ENCODE measurements at places on chromosomes 3 and 15.

DNA sequence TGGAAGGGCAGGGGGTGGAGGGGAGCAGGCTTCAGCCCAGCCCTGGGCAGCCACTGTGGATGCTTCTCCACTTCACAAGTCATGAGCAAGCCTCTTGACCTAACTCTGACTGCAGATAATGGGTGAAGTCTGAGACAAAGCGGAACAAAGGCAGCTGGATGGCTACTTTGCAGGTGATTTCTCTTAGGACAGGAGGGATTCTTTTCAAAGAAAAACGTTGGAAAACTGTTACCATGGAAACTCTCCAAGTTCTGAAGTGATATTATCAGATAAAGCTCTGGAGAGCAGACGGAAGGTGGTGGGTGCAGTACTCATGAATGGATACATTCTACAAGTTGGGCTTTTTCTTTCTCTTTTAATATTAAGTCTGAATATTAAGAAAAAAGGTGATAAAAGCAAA, 254.2 kb upstream of the SLCO3A1 start:
- no peak for DNase-seq

GRCh38 chr3:77412584-77412983, 372.7 kb downstream of the ROBO2 start:
- DNase-seq = peak; percentile 4

GRCh38 chr3:32097768-32098167, 8.7 kb upstream of the GPD1L start:
- no peak for DNase-seq

DNA sequence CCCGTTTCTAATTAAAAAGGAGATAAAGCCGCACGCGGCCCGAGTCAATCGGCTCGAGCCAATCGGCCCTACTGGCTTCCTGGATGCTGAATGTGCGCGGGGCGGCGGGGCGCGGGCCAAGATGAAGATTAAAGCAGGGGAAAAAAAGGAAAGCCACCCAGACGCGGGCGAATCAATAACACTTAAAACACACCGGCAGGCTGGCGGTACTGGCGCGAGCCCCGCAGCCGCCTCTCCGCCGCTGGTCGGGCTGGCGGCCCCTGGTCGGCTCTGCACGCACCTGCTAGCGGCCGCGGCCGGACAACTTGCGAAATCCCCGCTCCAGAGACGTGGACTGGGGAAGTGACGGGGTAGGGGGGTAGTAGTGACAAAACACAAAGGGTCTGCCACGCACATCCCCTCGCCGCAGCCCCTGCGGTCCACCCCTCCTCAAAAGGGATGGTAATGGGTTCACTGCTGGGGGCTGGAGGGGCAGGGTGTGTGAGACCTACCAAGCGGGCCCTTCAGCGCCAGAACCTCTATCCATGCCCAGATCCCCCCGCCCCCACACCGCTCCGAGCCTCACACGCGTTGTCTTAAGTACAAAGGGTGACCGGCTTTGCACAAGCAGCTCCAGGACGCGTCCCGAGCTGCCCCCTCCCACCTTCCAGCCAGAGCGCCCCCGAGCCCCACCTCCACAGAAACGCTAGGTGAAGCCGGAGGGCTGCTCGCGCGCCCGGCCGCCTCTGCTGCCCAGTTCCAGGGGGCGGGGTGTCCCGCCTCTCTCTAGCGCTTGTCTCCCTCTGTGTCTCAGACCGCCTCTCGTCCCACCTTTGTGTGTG, 1.4 kb downstream of the WNT7A start:
- peak; percentile 54 for DNase-seq

DNA sequence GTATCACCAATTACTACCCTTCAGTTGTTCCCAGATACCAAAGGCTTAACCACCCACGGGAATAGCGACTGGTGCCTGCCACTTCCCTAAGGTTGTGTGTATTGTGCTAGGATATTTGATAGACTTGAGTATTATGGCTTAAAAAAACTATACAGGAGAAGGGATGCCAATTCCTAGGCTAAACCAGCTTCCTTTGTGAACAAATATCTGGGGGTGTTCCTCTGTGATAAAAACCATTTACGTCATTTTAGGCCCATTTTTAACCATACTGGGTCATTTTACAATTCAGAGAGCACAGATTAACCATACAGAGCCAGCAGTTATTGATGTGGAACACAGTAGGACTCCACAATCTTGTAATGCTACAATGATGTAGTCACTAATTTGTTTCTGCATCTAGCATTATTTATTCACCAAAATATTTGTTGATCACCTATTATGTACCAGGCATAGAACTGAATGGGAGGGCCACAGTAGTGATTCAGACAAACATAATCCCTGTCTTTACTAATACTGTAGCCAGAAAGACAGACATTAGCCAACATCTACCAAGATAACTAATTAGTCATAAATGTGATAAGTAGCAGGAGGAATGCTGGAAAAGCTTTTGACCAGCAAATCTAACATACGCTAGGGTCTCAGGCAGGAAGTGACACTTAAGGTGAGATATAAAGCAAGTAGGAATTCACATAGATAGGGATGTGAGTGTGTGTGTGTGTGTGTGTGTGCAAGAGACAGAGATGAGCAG, 184.8 kb downstream of the MECOM start:
- no peak for DNase-seq

DNA sequence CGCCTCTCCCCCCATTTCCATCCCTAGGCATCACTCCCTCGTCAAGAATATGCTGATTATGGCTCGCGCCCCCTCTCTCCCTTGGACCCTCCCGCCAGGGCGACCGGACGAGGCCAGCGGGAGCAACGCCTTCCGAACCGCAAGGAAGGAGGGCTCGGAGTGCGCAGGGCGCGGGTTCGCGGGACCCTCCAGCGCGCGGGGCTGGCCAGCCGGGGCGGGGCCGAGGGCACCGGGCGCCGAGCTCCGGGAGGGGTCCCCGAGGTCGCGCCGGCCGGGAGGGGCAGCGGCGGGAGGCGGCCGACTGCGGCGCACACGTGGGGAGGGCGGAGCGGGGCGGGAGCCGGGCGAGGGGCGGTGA, 483 bp downstream of the EHD4 start:
- DNase-seq = no peak

- DNase-seq = no peak
Observed at GRCh38 chr3:156685752-156686151, 11.4 kb downstream of the TIPARP start.
